Tibial artery (tissue), 4 donors: ENCODE measurements at places on chromosomes 2 and 18.

DNA sequence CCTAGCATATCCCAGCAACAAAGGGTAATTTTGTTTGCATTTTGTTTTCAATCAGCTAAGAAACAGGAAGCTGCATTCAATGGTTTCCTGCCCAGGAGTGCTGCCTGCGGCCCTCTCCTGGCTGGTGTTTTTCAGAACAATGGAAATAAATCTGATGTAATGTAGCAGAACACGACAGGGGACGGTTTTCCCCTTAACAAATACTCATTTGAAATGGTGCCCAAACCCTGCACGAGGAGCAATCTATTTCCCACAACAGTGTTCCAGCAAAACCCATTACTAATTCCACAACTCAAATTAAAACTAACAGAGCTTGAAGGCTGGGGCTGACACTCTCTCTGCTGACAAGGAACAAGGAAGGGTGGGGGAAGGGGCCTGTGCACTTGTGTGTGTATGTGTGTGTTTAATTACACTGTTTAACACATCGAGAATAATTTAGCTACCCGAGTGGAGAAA lies 8.7 kb downstream of the CAPN13 start:
- no peak for DNase-seq

DNA sequence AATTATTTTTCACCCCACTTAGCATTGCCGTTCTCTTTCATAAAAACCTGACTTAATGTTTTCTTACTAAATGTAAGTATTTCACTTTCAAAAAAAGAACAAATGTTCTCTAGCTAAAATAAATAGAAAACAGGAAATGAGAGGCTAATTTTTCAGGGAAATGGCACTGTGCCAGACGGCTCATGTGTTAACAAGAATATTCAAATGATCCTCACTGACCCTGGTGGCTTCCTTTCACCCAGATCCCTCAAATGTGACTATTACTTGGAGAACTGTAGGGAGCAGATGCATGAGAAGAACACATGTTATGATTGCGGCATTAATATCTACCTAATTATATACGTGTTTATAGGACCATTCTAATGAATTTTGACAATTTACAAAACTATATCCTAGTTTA lies 827.7 kb downstream of the SOCS6 start:
- no peak for DNase-seq

DNA sequence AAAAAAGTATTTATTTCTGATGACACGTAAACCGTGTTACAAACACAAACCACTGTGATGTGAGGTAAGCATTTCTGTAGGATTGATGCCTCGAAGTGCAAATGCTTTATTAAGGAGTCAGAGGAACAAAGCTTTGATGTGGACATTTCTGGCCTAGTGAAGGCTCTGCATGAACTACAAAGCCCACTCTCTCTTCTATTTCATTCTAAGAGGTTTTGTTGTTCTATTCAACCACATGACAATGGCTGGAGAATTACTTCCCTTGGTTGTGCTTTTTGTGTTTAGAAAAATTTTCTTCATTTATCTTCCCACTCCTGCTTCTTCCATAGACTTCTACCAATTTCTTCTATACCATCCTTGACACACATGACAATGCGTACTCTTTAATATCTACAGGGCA lies 125.7 kb upstream of the CCDC195 start:
- DNase-seq = no peak

DNA sequence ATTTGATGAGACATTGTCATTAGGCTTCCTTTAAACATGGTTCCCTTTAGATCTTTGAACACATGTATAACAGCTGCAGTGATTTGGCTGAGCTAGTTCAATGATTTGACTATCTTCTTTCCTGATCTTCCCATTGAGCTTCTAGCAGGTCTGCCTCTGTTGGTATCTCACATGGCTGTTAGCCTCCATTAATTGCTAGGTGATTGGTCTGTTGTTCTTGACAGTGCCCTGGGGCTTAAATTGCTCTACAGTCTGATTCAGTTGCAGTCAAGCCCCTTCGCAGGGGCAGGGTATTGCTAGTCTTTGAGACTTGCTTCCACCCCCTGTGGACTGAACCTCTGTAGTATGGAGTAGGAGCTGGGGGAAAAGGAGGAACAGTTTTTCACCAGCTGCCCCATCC lies 24.1 kb downstream of the SKA1 start:
- DNase-seq = no peak
